Activated CD8-positive, alpha-beta memory T cell treated with anti-CD3 and anti-CD28 coated beads for 4 hours (primary cell): ENCODE measurements at places on chromosomes 11 and 22.
A peak's percentile ranks its signal among the peaks of the same experiment; 100 is the strongest.

DNA sequence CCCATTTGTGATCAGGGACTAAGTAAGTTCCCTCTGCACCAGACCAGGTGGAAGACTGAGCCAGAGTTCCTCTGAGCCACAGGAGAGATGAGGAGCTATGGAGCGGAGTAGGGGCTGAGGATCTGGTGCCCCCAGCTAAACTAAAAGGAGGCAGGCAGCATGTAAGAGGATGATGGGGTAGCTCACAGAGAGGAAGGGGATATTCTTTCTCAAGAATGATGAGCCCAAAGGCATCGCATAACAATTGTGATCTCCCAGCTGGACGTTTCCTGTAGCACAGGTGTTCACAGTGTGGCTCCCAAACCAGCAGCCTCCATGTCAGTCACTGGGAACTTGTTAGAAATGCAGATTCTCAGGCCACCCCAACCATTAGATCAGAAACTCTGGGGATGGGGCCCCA, 24.4 kb downstream of the ADAMTS8 start:
- no peak for DNase-seq

DNA sequence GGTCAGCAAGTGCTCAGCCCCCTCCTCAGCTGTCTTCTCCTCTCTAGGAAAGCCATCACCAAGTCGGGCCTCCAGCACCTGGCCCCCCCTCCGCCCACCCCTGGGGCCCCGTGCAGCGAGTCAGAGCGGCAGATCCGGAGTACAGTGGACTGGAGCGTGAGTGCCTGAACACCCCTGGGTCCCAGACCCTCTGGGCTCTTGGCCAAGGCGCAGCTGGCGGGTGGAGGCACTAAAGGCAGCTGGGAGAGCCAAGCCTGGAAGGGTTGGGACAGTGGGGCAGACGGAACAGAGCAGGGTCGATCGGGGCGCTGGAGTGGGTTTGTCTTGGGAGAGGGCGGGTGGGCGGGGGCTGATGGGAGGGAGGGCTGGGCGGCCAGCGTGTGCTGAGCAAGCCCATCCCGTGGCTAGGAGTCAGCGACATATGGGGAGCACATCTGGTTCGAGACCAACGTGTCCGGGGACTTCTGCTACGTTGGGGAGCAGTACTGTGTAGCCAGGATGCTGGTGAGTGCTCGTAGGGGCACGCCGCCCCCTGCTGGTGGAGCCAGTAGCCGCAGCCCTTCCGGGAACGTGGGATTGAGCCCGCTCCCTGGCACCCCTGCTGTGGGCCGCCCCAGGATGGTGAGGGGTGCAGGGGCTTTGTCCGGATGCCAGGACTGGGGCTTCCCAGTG, 14.1 kb upstream of the MDK start:
- peak; percentile 65 for DNase-seq

- DNase-seq = no peak
Measured at GRCh38 chr11:117459123-117459978, 131.7 kb downstream of the CEP164 start.

GRCh38 chr11:68430801-68431200, 29.8 kb upstream of the PPP6R3 start:
- DNase-seq = no peak

- no peak for DNase-seq
Measured at GRCh38 chr22:21818487-21819182, 48.8 kb downstream of the MAPK1 start.

DNA sequence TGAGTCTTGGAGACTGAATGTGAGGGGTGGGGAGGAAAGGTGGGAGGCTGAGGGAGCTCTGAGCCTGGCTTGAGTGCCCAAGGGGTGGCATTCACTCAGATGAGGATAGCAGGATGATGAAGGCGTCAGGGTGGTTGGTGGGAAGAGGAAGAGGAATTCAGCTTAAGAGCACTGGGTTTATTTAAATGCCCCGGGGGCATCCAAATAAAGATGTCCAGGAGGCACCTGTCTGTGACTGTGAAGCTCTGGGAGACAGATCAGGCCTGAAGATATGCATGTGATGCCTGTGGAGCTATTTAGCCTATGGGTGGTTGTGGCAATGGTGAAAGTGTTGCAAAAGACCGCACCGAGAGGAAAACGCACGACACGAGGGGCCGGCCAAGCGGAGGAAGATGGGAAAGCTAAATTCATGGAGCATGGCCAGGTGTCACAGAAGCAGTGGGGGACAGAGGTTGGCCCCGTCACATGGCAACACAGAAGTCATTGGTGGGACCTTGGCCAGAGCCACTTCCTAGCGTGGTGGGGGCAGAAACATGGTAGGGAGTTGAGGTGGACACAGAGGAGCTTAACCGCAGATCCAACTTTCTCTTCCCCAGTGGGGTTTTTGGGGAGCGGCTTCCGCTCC, 15.5 kb downstream of the SLC37A2 start:
- no peak for DNase-seq

- no peak for DNase-seq
Measured at GRCh38 chr11:81916451-81916850, 817.2 kb downstream of the FAM181B start.

GRCh38 chr11:89498845-89499448, 7.8 kb upstream of the NOX4 start:
- no peak for DNase-seq
